Caudate nucleus (tissue), 63 donors: ENCODE measurements at places on chromosomes 6 and 20.
A peak's percentile ranks its signal among the peaks of the same experiment; 100 is the strongest.

DNA sequence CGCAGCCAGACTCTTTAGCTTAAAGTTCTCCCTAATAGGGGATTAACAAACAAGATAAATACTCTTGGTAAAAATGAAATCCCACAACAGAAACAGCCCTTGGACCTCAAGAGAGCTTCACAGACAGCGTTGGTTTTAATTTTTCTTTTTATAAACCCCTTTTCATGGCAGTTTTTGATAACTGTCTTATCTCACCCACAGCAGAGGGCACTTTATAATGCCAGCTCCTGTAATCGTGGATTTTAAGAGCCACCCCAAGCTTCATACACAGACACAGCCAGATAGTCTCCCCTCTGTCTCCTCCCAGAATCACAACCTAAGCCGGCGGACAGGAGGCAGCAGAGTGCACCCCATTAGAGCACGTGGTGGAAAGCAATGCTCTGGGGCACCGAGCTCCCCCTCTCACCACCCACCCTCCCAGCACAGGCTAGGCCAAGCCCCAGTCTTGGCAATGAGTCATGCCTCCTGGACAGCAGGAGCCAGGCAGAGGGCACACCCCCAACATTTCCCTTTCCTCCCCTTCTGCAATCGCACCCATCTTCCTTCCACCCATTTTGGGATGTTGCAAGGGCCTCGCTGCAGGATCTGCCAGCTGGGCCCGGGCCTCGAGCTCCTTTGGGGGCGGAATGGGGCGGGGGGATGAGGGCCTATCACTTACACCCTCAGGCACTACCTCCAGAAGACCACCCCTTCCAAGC lies 2.4 kb downstream of the JAG1 start:
- DNase-seq: peak; percentile 35

- DNase-seq: no peak
These were observed 192.4 kb upstream of the MYLIP start for GRCh38 chr6:15936503-15936902.

- no peak for DNase-seq
These were observed 107.2 kb upstream of the ECI2 start for GRCh38 chr6:4242601-4243000.

DNA sequence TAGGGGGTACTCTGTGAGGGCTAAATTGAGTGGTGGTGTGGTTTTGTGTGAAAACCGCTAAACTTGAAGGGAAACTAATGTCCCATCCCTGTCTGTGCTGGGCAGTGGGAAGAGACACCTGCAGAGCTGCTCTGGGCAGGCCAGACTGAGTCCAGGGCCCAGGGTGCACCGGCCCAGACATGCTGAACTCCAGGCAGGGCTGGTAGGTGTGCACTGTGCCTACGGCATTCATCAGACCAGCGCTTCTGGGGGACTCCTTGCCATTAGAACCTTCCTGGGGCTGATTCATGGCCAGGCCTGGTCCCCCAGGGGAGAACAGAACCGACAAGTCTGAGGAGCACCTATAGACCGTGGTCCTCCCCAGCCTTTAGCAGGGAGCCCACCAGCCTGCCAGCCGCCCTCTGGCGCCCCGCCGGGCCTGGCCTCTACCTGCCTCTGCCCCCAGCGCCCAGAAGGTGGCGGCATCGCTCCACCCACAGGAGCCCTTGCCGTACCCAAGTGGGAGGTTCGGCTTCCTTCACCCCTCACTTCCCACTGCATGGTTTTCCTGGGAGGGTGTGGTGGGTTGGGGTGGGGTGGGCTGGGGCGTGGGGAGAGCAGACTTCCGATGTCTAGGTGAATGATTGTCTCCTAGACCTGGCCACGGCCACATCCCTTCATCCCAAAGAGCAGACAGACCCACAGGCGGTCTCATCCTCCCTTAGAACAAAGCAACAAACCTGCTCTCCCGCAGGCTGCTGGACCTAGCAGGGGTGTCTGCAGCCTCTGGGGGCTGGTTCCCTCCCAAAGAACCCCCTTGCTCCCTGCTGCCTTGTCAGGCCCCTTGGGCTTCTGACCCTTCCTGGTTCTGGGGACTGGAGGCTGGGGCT lies 15.5 kb downstream of the CCDC167 start:
- DNase-seq: peak; percentile 26

DNA sequence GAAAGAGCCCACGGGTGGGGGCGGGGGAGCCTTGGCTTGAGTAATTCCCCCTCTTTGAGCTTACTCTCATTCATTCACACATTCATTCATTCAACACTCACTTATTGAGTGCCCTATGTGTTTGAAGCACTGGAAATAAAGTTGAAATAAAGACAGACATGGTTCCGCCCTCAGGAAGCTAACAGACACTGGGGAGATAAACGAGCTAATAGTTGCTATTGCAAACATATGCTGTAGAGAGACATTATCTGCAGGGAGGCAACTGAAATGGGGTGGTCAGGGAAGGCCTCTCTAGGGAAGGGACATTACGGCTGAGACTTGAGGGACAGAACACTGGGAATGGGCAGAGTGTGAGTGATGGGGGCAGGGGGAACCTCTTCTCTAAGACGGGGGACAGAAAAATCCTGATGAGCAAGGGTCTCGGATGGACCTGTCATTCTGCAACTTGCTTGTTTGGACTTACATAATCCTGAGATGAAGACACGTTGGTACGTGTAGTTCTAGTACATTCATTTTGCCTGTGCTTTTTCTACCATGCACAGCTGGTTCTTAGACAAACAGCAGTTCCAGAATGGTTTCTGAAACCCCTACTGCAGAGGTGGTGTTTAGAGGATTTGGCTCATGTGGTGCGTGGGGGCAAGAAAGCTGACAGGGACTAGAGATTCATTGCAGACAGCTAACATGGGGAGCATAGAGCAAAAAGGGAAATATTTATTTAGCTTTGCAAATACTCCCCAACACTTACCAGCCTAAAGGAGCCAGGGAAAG lies 71.1 kb upstream of the BLCAP start:
- DNase-seq: no peak

DNA sequence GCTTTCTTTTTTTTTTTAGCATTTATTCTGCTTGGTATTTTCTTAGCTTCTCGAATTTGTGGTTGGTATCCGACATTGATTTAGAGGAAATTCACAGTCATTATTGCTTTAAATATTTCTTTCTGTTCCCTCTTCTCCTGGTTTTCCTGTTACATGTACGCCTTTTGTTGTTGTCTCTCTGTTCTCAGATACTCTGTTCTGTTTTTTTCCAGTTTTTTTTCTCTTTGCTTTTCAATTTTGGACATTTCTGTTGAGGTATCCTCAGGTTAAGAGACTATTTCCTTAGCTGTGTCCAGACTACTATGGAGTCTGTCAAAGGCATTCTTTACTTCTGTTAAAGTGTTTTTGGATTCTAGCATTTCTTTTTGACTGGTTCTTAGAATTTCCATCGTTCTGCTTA lies 17.5 kb downstream of the STXBP5 start:
- DNase-seq: no peak

DNA sequence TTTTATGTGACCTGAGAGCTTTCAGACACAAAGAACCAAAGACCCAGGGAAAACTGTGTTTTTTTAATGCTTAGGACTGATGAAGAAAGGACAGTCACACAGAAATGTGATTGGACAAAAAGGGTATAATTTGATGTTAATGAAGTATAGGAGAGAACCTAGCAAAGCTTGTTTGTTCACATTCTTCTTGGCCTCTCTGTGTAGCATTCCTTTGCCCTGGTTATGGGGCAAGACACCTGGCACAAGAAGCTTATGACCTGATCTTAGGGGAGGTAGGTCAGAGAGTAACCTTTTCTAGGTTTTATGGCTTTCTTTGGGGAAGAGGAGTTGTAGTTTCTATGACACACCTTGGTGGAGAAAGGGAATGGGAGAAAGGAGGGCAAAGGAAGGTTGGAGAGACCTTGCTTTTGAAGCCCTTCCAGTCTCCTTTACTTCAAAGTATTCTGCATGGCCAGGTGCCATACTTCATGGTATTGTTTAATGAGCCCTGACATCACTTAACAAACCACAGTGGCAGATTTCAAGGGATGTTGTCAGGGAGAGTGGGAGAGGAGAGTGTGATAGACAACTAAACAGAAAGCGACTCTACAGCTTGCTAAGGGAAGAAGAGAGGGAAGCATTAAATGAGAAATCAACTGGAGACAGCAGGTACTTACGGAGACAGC lies 701.8 kb upstream of the FLRT3 start:
- no peak for DNase-seq

DNA sequence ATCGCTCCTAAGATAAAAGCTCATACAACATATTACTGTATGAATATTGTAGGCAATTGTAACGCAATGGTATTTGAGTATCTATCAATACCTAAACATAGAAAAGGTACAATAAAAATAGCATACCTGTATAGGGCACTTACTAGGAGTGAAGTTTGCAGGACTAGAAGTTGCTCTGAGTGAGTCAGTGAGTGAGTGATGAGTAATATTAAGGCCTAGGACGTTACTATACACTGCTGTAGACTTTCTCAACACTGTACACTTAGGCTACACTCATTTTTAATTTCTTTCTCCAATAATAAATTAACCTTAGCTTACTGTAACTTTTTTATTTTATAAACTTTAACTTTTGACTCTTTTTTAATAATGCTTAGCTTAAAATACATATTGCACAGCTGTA lies 546.9 kb downstream of the HACE1 start:
- no peak for DNase-seq

- DNase-seq: no peak
These were observed 16.5 kb downstream of the COL20A1 start for GRCh38 chr20:63309261-63310071.

DNA sequence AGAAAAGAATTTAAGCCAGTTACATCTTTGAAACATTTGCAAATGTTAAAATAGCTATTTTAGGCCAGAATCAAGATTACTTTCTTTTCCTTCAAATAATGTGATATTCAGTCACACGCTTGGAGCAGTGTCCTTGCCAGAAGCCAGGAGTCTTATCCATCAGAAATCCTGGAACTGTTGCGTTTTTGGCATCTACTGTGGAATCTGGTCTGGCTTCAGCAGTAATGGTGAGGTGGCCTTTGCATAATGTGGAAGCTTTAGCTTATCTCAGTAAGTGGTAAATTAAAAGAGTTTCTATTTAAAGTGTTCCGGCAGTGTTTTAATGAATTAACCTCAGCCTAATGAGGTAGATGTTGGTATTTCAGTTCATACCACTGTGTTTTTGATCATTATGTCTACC lies 97.6 kb downstream of the FIG4 start:
- no peak for DNase-seq

GRCh38 chr20:20692587-20692986 lies 19.9 kb downstream of the RALGAPA2 start:
- DNase-seq: no peak
